Esophagus mucosa (tissue), 1 donor: ENCODE measurements at places on chromosomes 3 and 15.

DNA sequence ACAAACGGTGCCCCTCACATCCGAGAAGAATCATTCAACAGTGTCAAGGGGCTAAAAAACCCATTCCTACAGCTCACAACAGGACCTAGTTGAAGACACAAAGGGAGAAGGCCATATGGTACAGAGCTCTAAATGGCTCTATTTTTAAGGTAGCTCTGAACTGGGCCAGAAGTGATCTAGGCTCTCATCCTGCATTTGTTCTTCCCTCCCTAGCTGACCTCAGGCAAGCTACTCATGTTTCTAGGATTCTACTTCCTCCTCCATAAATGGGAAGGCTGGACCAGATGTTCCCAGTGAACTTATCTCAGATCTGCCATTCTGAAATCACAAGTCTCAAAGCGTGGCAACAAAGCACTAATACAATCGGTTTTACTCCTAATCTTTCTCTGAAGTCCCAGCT is 62.3 kb downstream of the CPNE4 start:
- no peak for ATAC-seq

DNA sequence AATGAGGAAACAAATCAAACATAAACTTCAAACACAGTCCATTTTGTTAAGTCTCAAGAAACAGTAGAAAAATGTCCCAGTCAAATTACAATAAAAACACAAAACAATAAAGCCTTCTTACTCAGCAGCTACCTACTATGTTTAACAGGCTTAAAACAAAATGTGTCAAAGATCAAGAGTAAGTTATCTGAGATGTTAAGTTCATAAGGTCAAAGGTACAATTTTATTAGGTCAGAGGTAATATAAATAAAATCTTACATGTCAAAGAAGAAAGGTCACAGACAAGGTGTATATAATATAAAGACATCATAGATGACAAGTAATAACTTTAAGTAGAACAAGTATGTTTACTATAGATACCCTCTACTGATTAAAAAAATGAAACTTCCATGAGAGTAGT is 208.3 kb downstream of the SCAPER start:
- no peak for ATAC-seq

DNA sequence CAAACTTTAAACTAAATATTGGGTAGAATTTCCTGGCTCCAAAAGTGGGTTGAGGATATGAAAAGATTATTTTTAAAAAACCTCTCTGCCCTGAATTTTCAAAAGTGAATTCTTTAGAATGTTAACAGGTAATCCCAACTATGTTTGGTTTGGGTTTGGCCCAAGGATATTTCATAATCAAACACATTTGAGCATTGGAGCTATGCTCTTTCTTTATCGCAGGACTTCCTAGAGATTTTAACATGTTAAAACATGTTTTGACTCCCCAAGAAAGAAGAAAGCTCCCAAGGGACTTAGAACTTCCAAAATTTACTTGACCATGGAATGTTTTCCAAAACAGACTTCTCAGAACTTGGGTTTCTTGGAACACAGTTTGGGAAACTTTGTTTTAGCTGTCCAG is 75.6 kb upstream of the SYNPR start:
- ATAC-seq = peak; percentile 26

DNA sequence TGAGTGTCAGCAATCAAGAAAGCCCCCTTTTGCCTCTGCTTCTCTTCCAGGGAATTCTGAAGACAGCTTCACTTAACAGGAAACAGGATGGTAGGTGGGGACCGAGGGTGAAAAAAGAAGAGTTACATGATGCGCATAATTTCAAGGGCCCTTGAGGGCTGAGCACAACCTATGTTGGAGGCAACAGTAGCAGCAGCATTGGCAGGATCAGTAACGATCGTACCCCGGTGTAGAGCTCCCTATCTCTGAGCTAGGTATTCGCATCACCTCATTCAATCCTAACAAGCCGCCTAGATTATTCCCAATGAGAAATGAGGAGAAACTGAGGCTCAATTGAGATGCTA is 432 bp upstream of the RAD54L2 start:
- ATAC-seq = no peak

DNA sequence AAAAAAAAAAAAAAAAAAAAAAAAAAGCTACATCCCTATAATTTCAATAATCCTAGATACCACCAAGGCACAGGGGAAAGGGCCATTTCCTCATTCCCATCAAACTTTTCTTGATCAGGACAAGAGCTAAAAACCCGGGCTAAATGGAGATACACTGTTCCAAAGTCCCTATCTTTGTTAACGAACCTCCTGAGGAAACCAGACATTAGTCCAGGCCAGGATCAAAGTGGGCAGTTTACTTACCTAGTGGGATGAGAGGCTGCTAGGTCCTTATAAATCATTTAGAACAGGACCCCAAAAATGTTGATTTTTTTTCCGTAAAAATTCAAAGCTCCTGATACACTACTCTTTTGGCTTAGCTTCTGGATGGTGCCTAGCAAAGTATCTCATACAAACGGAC is 35.6 kb downstream of the UBR1 start:
- no peak for ATAC-seq

GRCh38 chr3:184523825-184524615 is 37.6 kb upstream of the EPHB3 start:
- ATAC-seq = peak; percentile 95

GRCh38 chr3:133891662-133892378 is 3.9 kb downstream of the RAB6B start:
- ATAC-seq = no peak

- ATAC-seq = peak; percentile 50
Measured at GRCh38 chr3:190617185-190617584, 103.3 kb downstream of the IL1RAP start.
